DMS79 treated with DMSO at 0.1 percent for 48 hours (cell line): ENCODE measurements at places on chromosomes 5 and 9.

DNA sequence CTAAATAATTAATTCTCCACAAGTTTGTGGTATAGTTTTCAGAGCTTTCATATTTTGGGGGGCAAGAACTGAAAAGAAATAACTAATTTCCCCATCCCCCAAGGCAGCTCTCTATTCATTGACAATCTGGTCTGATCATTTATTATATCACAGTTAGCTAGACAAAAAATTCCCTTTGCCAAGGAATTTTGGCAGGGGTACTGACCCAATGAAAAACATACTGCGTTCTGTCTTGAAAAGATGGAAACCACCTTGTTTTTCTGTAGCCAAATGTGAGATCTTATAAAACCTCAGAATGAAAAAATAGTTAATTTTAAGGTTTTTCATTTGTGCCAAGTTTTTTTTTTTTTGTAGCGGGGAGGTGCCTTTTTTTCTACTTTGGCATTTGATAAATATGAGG is 1008.9 kb downstream of the EFNA5 start:
- DNase-seq = no peak

- DNase-seq = no peak
These were observed 1012.6 kb downstream of the EFNA5 start for GRCh38 chr5:106658150-106658549.

- DNase-seq = no peak
These were observed 59.9 kb downstream of the VAV2 start for GRCh38 chr9:133932181-133932580.

GRCh38 chr5:35761541-35761940 is 95.2 kb upstream of the IL7R start:
- DNase-seq = no peak

GRCh38 chr9:89808756-89809181 is 204.0 kb downstream of the GADD45G start:
- DNase-seq = no peak
